ENCODE measurements at places on chromosomes 2 and 18. TPM values are rescaled to one million over a fixed set of nuclear protein-coding genes. Genes with fewer than 3 reads are reported as not detected.

The GKN2 gene
- not detected for total RNA-seq

The SLC14A1 gene
- 29.7 TPM for total RNA-seq

The IL1A gene
- not detected for total RNA-seq

The LIMS4 gene
- total RNA-seq: 2.8 TPM

The CKAP2L gene
- 0.10 TPM for total RNA-seq

The TDRD15 gene
- total RNA-seq: not detected

The MRPS5 gene
- 88.2 TPM for total RNA-seq

The PRSS56 gene
- 0.15 TPM for total RNA-seq

The CD8A gene
- 1.5 TPM for total RNA-seq

The SKA1 gene
- total RNA-seq: 0.20 TPM

The D2HGDH gene
- 19.2 TPM for total RNA-seq

The PFN4 gene
- total RNA-seq: 0.62 TPM
